ENCODE measurements at places on chromosomes 7 and 10.

GRCh38 chr7:1247527-1248041 is 14.9 kb downstream of the UNCX start:
- DNase-seq: no peak

GRCh38 chr10:118725886-118726500 is 28.8 kb downstream of the CACUL1 start:
- no peak for DNase-seq

GRCh38 chr10:50918529-50918928 is 33.1 kb upstream of the A1CF start:
- DNase-seq: no peak

- DNase-seq: no peak
Observed at GRCh38 chr7:45225311-45225947, 67.8 kb downstream of the RAMP3 start.

- DNase-seq: no peak
Observed at GRCh38 chr7:82044497-82045080, 274.7 kb upstream of the HGF start.

Data from activated T-helper 1 cell treated with anti-CD3 and anti-CD28 coated beads, Interleukin-12 subunit alpha, Interleukin-12 subunit beta, Interleukin-2, Interleukin-4 antibody, amounts not matched to agents 30 ng/mL and 10 ng/mL and 1 ng/mL, durations not matched to agents 14 hours and 24 hours and 36 hours (primary cell).